ENCODE measurements at places on chromosomes 13 and 19.

GRCh38 chr13:73531014-73531413 lies 472.2 kb downstream of the KLF5 start:
- no peak for DNase-seq
- H3K27me3 ChIP-seq: no peaks in the 10 kb centered on the region
- H3K4me1 ChIP-seq: no peaks in the 10 kb centered on the region
- H3K36me3 ChIP-seq: no peaks in the 10 kb centered on the region

GRCh38 chr19:36136964-36137686 lies 2.7 kb upstream of the CAPNS1 start:
- peak; percentile 63 for DNase-seq
- no peaks in the 10 kb centered on the region for H3K27me3 ChIP-seq
- peaks cover 18% of the 10 kb centered on the region for H3K4me1 ChIP-seq
- no peaks in the 10 kb centered on the region for H3K36me3 ChIP-seq

DNA sequence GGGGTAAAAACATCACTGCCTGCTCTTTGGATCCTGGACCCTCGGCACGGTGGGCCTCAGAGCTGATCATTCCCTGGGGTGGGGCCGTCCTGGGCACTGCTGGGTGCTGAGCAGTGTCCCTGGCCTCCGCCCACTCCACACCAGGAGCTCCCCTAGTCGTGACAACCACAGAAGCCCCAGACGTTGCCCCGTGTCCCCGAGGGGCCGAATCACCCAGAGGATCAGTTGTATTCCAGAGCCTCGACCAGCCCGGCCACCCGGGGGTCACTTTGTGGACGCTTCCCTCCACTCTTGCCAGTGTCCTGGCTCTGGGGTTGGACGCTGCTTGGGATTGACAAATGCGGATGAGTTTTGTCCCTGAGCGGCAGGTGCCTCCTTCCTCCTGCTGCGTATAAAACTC lies 10.2 kb downstream of the C2CD4C start:
- H3K27ac ChIP-seq: no peak overlapping the region
- no peak overlapping the region for H3K4me3 ChIP-seq
- H3K4me1 ChIP-seq: no peaks in the 10 kb centered on the region
- no peaks in the 10 kb centered on the region for H3K27me3 ChIP-seq
- H3K36me3 ChIP-seq: no peaks in the 10 kb centered on the region

GRCh38 chr19:12701596-12702282 lies 5.3 kb upstream of the FBXW9 start:
- peaks cover 3% of the 10 kb centered on the region for H3K4me1 ChIP-seq
- no peak overlapping the region for H3K4me3 ChIP-seq
- no peak for DNase-seq
- H3K36me3 ChIP-seq: peaks cover 51% of the 10 kb centered on the region
- no peak overlapping the region for H3K27ac ChIP-seq

DNA sequence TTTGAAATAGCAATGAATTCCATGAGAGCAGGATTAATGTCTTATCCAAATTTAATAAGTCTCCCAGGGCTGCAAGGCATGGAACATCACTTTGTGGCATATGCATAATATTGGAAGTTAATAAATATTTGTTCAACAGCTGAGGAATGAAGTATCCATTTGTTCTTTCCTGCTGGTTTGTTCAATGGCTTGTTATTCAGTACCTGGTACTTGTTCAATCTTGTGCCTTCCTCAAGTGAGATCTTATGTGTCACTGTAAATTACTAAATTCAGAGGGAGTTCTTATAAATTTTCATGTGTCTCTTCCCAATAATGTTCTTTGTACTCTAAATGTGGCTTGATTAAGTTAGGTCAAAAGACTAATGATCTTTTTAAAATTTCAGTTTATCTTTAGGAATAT lies 1105.5 kb upstream of the SPRY2 start:
- DNase-seq: no peak
- no peaks in the 10 kb centered on the region for H3K36me3 ChIP-seq
- H3K27ac ChIP-seq: no peak overlapping the region
- H3K4me3 ChIP-seq: no peak overlapping the region

DNA sequence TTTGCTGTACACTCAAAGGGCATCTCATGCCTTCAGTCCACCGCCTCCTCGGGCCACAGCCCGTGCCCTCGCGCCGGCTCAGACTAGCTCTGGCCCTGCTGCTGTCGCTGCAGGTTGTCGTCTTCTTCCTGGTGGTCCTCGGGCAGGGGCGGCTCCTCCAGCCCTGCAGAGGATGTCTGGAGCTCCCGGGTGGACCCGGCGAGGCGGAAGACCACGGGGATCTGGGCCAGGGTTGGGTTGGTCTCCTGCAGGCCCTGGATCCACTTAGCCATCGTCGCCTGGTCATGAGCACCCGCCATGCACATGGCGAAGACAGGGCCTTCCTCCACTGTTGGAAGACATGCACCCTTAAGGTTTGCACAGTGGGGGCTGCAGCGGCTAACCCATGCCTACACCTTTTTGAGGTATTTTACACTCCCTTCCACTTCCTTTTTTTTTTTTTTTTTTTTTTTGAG lies 489 bp upstream of the ZNF653 start:
- H3K4me1 ChIP-seq: no peaks in the 10 kb centered on the region
- H3K27ac ChIP-seq: peak overlapping the region; percentile 94
- H3K4me3 ChIP-seq: peak overlapping the region; percentile 97
- no peaks in the 10 kb centered on the region for H3K27me3 ChIP-seq
- no peak for DNase-seq
- H3K36me3 ChIP-seq: no peaks in the 10 kb centered on the region

GRCh38 chr19:8305798-8306197 lies 2.4 kb downstream of the CD320 start:
- no peak for DNase-seq
- H3K4me1 ChIP-seq: no peaks in the 10 kb centered on the region
- H3K36me3 ChIP-seq: peaks cover 5% of the 10 kb centered on the region
- no peaks in the 10 kb centered on the region for H3K27me3 ChIP-seq

GRCh38 chr19:50933640-50934039 lies 19.2 kb downstream of the KLK5 start:
- no peak for DNase-seq
- no peak overlapping the region for H3K27ac ChIP-seq
- H3K27me3 ChIP-seq: peaks cover 13% of the 10 kb centered on the region
- H3K36me3 ChIP-seq: no peaks in the 10 kb centered on the region
- no peak overlapping the region for H3K4me3 ChIP-seq

DNA sequence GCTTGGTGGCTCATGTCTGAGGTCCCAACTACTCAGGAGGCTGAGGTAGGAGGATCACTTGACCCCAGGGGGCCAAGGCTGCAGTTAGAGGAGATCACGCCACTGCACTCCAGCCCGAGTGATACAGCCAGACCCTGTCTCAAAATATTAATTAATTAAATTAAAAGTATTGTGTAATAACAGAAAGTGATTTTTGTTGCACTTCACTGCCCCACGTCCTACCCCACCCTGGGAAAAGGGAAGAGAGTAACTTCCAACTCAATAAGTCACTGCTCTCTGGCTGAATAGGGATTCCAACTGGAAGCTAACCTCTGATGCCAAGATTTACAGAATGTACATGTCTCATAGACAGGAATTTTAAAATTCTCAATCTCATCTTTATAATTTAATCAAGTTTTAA lies 47.2 kb downstream of the ZNF611 start:
- H3K4me3 ChIP-seq: no peak overlapping the region
- no peaks in the 10 kb centered on the region for H3K27me3 ChIP-seq
- H3K36me3 ChIP-seq: no peaks in the 10 kb centered on the region
- H3K27ac ChIP-seq: no peak overlapping the region

- DNase-seq: no peak
- H3K4me3 ChIP-seq: no peak overlapping the region
- no peak overlapping the region for H3K27ac ChIP-seq
- no peaks in the 10 kb centered on the region for H3K27me3 ChIP-seq
Measured at GRCh38 chr13:33318744-33319143, 33.2 kb upstream of the STARD13 start.

DNA sequence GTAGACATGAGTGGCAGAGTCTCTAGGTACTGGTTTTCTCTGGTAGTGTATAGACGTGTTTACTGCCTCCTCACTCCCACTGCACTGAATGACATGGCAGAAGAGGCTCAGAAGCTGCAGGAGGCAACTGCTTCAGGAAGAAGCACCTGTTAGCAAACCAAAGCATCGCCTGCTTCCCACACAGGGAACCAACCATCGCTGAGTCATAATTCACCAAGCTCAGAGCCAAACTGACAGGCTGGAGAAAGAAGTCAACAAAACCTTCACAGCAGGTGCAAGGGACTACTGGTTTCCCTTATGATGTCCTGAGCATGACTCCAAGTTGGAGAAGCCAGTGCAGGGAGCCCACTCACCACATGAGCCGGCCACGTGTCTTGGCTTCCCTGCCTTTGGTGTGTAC lies 69.8 kb downstream of the KCTD12 start:
- no peaks in the 10 kb centered on the region for H3K4me1 ChIP-seq
- H3K27me3 ChIP-seq: no peaks in the 10 kb centered on the region
- DNase-seq: no peak
- no peak overlapping the region for H3K27ac ChIP-seq

DNA sequence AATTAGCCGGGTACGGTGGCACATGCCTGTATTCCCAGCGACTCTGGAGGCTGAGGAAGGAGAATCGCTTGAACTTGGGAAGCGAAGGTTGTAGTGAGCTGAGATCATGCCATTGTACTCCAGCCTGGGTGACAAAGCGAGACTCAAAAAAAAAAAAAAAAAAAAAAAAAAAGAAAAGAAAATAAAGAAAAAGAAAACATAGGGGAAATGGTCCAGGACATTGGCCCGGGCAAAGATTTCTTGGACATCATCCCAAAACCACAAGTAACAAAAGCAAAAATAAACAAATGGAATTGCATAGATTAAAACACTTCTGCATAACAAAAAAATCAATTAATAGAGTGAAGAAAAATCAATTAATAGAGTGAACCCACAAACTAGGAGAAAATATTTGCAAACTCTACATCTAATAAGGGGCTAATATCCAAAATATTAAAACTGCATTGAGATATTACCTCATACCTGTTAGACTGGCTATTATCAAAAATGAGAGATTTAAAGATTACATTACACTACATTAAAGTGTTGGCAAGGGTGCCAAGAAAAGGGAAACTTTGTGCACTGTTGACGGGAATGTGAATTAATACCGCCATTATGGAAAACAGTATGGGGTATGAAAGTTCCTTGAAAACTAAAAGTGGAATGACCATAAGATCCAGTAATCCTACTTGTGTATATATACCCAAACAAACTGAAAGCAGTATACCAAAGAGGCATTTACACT lies 18.5 kb upstream of the ABCC4 start:
- H3K4me1 ChIP-seq: peaks cover 4% of the 10 kb centered on the region
- no peaks in the 10 kb centered on the region for H3K36me3 ChIP-seq
- H3K27ac ChIP-seq: no peak overlapping the region
- H3K27me3 ChIP-seq: no peaks in the 10 kb centered on the region
- H3K4me3 ChIP-seq: no peak overlapping the region

DNA sequence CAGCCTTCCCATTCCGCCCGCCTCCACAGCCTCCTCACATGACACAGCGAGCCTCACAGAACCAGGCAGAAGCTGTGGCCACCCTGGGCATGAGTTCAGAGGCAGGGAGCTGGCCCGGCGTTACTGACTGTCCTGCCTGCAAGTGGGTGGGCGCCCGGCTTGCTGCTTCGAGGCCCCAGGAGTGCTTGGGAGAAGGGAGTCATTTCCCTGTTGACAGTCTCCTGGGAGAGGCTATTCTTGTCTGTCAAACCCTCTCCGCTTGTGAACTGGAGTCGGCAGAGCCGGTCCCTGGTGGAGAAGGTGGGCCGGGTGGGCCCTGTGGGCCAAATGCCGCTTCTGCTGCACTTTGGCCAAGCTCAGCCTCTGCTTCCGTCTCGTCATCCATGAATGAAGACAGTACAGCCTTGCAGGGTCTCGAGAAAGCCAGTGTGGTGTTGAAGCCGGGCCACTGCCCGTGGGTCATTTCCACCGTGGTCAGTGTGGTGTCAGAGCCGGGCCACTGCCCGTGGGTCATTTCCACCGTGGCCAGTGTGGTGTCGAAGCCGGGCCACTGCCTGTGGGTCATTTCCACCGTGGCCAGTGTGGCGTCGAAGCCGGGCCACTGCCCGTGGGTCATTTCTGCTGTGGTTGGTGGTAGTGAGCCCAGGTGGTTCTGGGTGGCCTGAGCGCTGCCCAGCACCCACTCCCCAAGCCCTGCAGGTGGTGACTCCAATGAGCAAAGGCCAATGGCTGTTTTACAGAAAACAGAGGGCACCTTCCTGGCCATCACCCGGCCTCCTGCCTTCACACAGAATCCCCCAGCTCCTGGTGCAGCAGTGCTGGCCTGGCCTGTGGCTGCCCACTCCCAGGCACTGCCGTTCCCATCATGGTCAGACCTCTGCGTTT lies 13.5 kb upstream of the F7 start:
- no peak overlapping the region for H3K27ac ChIP-seq
- H3K4me3 ChIP-seq: no peak overlapping the region
- H3K36me3 ChIP-seq: no peaks in the 10 kb centered on the region
- no peaks in the 10 kb centered on the region for H3K4me1 ChIP-seq
- DNase-seq: no peak

DNA sequence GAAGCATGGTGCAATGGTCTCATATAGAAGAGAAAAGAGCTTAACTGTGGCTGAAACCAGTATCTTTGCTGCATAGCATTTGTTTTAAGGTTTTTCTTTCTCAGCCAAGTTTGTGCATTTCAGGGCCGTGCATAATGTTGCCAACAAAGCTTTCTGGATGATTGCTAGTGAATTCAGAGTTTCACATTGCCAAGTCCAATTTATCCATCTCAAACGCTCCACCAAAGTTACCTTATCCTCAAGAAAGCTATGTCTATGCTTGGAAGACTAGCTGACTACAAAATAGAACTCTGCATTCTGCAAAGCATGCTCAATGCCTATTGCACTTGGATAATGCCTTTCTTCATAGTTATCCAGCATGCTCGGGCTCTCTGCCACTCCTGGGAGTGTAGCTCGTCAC lies 535.8 kb upstream of the SGCG start:
- no peak for DNase-seq
- H3K4me1 ChIP-seq: no peaks in the 10 kb centered on the region
- H3K36me3 ChIP-seq: no peaks in the 10 kb centered on the region
- no peak overlapping the region for H3K27ac ChIP-seq
- no peak overlapping the region for H3K4me3 ChIP-seq

DNA sequence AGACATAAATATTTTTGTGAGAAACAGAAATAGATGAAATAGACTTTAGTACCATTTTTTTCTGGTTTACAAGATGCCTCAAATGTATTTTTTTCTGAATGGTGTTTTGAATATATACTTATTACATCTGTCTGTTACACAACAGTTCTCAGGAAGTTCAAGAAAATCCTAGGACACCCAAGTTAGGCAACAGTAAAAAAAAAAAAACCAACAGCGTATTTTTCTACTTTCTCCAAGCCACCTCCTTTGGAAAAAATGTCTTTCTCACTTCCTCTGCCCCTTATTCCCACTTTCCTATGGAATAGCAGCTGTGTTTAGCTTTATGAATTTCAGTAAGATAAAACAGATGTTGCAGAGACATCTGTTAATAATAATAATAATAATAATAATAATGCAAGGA lies 489.6 kb upstream of the KLF12 start:
- no peaks in the 10 kb centered on the region for H3K36me3 ChIP-seq
- H3K27ac ChIP-seq: no peak overlapping the region
- DNase-seq: no peak
- H3K4me1 ChIP-seq: no peaks in the 10 kb centered on the region

GRCh38 chr13:46679369-46680120 lies 117.4 kb downstream of the ESD start:
- DNase-seq: no peak
- no peak overlapping the region for H3K4me3 ChIP-seq
- no peaks in the 10 kb centered on the region for H3K4me1 ChIP-seq
- H3K27ac ChIP-seq: no peak overlapping the region
- no peaks in the 10 kb centered on the region for H3K36me3 ChIP-seq

All from pancreas (tissue), 10 donors.